Right ventricle myocardium inferior (tissue), 1 donor: ENCODE measurements at places on chromosomes 3 and 15. TPM values are rescaled to one million over a fixed set of nuclear protein-coding genes. Genes with fewer than 3 reads are reported as not detected.

KCTD6 gene
- total RNA-seq, result 11.3 TPM

ANKRD63 gene
- total RNA-seq, result 0.92 TPM

FAIM gene
- 3.7 TPM for total RNA-seq

- DNase-seq, result no peak
These were observed 134.3 kb downstream of the TIGIT start for GRCh38 chr3:114428044-114428595.

SLCO3A1 gene
- total RNA-seq, result 45.9 TPM

GRCh38 chr3:177437513-177438337 is 240.4 kb upstream of the TBL1XR1 start:
- no peak for DNase-seq

GRCh38 chr3:179082416-179082815 is 10.8 kb upstream of the ZMAT3 start:
- no peak for DNase-seq

LINGO1 gene
- total RNA-seq, result 0.78 TPM

DNA sequence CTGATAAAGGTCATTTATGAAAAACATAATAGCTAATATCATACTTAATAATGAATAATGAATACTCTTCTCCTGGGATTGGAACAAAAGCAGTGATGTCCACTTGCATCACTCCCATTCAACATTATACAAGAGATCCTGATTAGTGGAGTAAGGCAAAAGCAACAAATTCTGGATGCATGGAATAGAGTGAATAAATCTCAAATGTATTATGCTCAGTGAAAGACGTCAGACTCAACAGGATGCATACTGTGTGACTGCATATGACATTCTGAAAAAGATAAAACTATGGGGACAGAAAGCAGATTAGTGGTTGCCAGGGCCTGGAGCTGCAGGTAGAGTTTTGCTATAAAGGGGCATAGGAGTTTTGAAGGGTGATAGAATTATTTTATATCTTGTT is 77.6 kb upstream of the ZBTB20 start:
- DNase-seq, result no peak

GRCh38 chr3:87227835-87228144 is 681 bp downstream of the CHMP2B start:
- no peak for DNase-seq
